GM12891 (cell line): ENCODE measurements at places on chromosomes 7 and 10.
A peak's percentile ranks its signal among the peaks of the same experiment; 100 is the strongest.

DNA sequence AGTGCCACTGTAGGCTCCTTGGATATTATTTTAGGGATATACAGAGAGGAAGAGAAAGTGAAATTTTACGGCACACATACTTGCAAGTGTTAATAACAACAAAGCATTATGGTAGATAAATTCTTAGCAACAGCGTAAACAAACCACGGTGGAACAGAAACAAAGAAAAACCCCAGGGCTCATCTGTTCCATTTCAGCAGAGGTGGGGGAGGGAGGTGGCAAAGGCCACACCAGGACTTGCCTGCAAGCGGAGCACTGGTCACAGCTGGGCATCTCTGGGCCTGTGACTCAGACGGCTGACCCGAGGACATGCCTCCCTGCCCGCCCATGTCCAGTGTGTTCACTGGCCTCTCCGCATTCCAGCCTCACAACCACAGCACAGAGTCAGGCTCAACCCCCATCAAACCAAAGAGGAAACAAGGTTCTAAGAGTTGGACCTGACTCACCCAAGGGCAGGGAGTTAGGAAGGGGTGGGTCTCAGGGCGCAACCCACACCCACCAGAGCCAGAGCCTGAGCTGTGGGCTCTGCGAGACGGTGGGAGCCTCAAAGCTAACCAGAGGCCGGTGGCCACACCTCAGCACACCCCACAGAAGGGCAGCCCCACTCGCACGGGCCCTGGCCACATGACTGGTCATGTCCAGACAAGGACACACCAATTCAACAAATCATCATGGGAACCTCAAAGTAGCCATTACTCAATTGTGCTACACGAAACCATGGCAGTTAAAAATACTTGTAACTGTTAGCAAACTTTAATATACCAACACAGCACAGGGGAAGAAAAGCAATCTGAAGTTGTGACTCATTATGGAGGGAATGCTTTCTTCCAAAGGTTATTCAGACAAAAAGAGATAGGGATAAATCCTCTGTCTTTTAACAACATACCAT, 10.7 kb downstream of the ESYT2 start:
- DNase-seq = peak; percentile 43

GRCh38 chr10:84196083-84196482, 1.7 kb downstream of the CDHR1 start:
- DNase-seq = no peak

DNA sequence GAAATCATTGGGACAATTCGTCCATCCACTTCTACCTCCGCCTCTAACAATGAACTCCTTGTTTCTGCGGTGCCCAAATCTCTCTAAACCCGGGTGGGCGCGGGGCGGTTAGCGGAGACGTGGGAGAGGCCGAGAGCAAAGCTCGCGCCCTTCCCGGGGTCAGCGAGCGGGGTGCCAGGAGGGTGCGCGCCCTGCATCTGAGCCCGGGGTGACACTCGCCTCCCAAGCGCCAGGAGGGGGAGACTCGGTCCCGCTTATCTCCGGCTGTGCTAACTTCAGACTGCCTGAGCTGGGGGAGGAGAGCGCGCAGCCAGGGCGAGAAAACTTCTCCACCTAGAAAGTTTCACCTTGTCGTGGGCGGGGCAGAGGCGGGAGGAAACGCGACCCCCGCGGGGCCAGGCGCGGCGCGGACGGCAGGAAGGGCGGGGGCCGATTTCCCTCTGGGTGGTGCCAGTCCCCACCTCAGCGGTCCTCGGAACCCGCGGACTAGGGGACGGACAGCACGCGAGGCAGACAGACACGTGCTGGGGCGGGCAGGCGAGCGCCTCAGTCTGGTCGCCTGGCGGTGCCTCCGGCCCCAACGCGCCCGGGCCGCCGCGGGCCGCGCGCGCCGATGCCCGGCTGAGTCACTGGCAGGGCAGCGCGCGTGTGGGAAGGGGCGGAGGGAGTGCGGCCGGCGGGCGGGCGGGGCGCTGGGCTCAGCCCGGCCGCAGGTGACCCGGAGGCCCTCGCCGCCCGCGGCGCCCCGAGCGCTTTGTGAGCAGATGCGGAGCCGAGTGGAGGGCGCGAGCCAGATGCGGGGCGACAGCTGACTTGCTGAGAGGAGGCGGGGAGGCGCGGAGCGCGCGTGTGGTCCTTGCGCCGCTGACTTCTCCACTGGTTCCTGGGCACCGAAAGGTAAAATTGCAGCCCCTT, at the start of gene MET:
Gene MET (plus strand): TSS at position 516 of the 915 bp plus-strand sequence. CDS start 26,889 bp downstream, outside the sequence.
- peak; percentile 53 for DNase-seq

- no peak for DNase-seq
These were observed 18.4 kb downstream of the CLDN12 start for GRCh38 chr7:90421651-90422050.

DNA sequence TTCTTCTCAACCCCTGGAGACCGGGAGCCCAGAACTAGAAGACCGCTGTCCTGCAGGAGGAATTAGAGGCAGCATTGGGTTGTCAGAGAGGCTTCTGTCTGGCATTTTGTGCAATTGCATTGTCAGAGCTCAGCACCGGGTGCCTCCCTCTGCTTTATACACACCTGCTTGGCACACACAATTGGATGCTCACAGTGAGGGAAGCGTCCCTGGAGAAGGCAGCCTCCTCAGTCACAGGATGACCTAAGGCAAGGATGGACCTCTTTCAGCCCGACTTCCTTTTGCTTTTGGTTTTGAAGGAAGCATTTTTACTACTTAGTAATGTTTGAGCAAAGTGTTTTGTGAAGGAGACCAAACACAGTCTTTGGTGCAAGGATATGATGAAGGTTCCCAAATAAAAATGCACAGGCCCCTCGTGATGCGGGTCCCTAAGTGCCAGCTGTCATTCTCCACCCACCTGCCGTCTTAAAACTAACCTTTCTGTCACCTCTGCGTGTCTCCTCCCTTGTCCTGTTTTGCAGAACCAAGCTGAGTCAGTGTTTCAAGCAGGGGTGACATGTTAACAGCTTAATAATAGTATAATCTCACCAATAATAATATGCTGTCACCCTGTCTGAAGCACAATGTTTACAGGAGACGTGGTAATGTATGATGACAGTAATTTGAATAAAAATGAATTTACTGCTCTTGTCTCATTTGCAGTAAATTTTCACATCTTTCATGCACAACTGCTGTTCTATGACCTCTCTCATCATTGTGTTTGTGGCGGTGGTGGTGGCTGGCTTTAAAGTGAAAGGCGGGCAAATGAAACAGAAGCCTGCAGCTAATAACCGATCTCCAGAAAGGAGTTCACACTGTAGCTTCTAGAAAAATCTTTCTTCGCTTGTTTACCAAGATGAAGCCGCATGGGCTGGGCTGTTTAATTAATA, 430.2 kb upstream of the MKI67 start:
- DNase-seq = no peak

DNA sequence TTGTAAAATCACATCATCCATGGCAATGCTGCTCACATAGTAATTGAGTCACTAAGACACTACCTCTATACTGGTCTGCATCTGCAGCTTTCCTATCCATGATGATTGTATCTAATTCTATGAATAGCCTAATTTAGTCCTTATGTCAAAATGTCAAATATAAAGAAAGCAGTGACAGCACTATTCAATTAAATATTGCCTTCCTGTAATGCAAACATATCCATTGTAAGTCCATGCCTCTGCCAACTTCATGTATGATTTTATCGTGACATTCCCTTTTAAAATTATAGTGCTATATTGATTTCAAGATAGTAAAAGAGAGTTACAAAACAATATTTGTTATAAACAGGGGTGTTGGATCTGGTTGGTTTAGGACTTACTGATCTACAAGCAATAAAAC, 4.8 kb upstream of the SGPL1 start:
- no peak for DNase-seq

- DNase-seq = no peak
These were observed 22.3 kb downstream of the HYAL4 start for GRCh38 chr7:123867225-123867624.

DNA sequence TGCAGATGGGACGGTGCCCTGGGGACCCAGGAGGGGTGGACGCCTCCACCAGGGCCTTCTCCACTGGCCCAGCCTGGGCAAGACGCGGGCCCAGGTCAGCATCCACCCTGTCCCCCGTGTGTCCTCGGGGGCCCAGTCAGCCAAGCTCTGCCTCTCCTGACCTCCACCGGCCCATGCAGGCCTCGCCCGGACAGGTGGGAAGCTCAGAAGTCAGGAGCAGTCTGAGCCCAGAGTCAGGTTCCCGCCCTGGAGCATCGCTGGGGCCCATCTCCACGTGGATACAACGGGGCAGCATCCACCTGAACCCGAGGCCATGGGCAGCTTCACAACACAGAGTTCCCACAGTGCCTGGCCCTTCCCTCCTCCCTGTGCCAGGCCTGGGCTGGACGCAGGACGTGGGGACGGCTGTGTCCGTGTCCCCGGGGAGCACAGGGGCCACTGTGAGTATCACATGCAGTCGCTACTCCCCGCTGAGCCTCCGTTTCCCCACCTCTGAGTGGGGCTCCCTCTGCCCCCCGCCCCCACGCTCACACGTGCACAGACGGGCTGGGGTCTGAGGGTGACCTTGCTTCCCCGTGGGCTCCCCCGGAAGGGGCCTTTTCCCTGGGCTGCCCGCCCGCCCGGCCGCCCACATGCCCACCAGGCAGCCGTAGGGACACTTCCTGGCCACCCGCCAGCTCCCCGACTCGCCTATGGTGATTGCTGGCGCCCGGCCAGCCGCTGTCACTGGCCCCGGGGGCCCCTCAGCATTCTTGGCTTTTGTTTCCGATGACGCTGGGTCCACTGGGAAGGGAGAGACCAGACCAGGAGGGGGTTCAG, 64.3 kb downstream of the PDGFA start:
- no peak for DNase-seq

- no peak for DNase-seq
These were observed 303.7 kb downstream of the EXOC4 start for GRCh38 chr7:133556553-133556952.

GRCh38 chr10:107653832-107654287, 489.4 kb upstream of the SORCS1 start:
- no peak for DNase-seq

DNA sequence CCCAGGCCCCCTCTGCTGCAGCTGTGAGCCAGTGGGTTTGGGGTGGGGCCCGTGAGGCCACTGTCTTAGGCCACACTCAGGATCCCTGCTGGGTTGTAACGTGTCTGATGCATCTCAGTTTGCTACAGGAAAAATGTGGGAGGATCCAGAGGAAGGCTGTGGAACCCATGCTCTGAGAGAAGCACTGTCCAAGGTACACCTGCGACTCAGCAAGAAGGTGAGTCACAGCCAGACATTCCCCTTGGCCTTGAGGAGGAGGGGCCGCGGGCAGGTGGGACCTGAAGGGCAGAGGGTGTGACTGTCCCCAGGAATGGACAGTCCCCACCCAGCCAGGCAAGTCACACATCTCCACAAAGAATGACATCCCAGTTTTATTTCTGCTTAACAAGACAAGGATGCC, 27.8 kb upstream of the C10orf120 start:
- no peak for DNase-seq

DNA sequence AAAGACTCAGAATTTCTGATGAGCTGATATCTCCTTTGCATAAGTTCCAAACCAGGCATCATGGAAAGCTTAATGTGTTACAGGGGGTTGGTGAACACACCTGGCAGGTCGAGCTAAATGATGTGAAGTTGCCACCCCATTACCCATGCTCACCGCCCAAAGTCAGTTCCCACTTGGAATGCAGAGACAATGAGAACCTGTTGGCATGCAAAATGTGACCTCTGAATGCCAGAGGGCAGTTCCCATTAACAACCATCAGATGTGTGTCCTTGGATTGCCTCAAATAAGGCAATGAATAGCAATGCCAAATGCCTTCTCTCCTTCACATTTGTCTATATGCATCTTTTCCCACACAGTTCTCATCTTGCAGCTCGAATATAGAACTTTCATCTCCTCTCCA, 190.7 kb downstream of the CDCA7L start:
- no peak for DNase-seq

GRCh38 chr7:36985866-36986400, 261.6 kb upstream of the AOAH start:
- DNase-seq = no peak

GRCh38 chr10:124756156-124756903, 12.2 kb upstream of the FAM53B start:
- DNase-seq = no peak
